Activated T-helper 2 cell treated with anti-CD3 and anti-CD28 coated beads, Interferon-gamma antibody, Interleukin-2, Interleukin-4, amounts not matched to agents 10 μg/mL and 5 μg/mL and 100 μg/mL, durations not matched to agents 14 hours and 24 hours and 36 hours (primary cell): ENCODE measurements at places on chromosomes 16 and 17. TPM values are rescaled to one million over a fixed set of nuclear protein-coding genes. Genes with fewer than 3 reads are reported as not detected.

Gene MPV17L
- total RNA-seq = 0.02 and 0.09 TPM in 2 replicates

- DNase-seq = no peak
Measured at GRCh38 chr16:29920288-29921033, 5.6 kb downstream of the KCTD13 start.

Gene SEC14L1
- 90.5 and 92.2 TPM in 2 replicates for total RNA-seq

Gene LUC7L3
- 115 and 134 TPM in 2 replicates for total RNA-seq

DNA sequence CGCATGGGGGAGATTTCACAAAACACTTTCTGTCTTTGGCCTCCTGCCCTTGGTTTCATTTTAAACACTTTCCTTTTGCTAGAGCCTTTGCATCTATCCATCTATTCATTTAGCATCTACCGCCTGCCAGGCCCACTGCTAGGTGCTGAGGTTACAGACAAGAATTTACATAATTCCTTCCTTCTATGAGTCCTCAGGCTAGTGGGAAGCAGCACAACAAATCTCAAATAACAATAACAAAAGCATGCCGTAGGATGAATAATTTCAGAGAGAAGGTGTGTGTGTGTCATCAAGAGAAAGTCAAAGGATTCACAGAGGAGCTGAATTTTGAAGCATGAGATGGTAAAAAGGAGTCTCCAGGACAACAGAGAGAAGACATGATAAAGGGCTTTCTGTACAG, 6.1 kb upstream of the SLC46A1 start:
- DNase-seq = no peak

GRCh38 chr17:2070241-2071023, 15.5 kb downstream of the HIC1 start:
- DNase-seq = peak; percentile 80

- DNase-seq = no peak
Measured at GRCh38 chr17:31200287-31200686, 96.8 kb downstream of the OMG start.

DNA sequence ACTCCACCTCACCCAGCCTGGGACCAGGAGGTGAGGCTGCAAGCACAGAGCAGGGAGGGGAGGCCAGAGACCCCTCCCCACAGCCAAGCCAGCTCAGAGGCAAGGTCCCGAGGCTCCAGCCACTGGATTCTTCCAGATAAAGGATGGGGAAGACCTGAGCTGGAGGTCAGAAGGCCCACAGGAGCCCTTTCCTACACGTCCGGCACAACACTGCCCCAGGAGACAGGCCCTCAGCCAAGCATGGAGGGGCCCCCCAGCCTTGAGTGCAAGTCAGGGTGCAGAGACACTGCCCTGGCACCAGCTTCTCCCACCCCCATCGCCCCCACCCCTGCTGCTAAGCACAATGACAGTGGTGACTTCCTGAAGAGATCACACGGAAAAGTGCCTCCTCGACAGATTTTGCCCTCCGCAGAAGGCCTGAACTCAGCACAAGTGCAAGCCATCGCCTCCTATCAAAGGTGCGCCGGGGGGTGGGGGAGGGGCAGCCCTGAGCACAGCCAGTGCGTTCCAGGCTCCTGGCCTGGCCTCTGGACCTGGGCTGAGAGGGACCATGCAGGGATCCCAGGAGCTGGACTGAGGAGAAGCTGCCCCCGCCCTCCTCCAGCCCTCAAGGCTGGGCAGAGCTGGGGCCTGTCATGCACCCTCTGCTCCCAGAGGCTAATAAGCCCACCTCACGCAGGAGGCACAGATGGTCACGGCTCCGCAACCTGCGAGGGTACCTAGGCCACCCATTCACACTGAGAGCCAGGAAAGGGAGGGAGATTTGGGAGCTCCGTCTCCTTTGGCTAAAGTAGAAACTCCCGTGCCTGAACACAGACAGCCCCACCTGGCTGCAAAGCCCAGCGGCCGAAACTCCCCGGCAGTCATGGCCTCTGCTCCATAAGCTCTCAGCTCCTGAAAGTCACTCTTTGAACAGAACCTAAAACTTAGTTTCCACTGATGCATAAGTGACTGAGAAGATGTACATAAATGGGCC, 2.7 kb downstream of the MAFG start:
- no peak for DNase-seq

- DNase-seq = no peak
Measured at GRCh38 chr17:16361874-16362273, 8.6 kb upstream of the CENPV start.

GRCh38 chr17:63497708-63498483, 21.0 kb downstream of the ACE start:
- DNase-seq = no peak

GRCh38 chr17:50837980-50838954, 2.9 kb downstream of the WFIKKN2 start:
- no peak for DNase-seq

GRCh38 chr17:20156196-20157000, 147.2 kb downstream of the SPECC1 start:
- no peak for DNase-seq

GRCh38 chr16:67714522-67714921, 4.6 kb downstream of the GFOD2 start:
- no peak for DNase-seq

Gene ARL5C
- total RNA-seq = 0.07 TPM in 1 of 2 replicates, not detected in the other

- DNase-seq = no peak
Measured at GRCh38 chr17:60577147-60577915, 22.7 kb upstream of the PPM1D start.

DNA sequence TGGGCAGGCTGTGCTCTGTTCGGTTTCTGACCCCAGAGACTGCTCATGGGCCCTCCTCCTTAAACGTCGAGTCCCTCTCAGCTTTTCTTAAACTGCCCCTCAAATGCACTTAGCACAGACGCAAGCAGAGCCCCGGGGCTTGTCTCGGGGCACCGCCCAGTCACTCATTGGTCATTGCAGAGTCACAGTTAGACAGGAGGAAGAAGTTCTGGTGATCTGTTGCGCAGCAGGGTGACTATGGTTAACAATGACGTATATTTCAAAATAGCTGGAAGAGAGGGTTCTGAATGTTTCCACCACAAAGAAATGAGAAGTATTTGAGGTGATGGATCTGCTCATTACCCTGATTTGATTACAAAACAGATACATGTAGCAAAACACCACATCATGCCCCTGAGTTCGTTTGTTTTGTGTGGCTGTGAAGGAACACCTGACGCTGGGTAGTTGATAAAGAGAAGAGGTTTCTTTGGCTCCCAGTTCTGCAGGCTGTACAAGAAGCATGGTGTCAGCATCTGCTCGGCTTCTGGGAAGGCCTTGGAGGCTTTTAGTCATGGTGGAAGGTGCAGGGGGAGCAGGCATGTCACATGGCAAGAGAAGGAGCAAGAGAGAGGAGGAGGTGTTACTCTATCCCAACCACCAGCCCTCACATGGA, 387.4 kb downstream of the CPPED1 start:
- no peak for DNase-seq

- peak; percentile 61 for DNase-seq
Measured at GRCh38 chr17:45235416-45236281, 14.0 kb downstream of the FMNL1 start.

DNA sequence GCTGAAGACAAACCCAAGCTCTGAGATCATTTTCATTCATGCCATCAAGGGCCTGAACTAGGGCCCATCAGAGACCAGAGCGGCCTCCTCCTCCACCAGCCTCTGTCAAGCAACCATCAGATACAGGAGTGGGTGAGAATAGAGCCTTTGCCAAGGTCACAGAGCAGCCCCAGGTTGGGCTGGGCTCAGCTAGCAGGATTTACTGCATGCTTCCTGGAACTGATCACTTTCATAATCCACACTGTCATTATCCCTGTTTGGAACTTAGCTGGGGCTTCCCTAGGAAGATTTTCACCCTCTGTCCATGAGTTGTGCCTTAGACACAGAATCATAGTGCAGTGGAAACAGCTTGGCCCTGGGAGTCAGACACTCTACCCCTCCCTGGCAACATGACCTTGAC, 5.1 kb downstream of the MT4 start:
- no peak for DNase-seq

DNA sequence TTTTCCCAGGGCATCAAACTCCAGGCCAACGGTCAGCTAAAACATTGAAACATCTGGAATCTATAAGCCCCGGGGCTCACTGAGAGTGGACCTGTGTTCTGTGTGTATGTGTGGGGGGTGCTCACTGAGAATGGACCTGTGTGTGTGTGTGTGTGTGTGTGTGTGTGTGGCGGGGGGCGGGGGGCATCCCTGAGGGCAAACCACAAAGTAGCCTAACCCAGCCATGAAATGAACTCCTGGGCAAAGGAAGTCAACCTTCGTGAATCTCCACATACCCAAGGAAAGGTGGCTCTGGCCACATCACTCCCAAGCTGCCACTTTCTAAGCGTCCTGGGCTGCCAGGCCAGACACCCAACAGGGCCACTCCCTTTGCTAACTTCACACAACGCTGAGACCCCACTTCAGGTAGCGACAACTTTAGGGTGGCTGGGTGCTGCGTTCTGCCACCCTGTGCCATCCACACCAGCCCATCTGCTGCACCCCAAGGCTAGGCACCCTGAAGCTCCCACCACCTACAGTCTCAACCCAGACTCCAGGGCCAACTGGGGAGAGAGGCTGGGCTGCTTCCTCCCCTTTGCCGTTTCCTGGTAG, 1.6 kb downstream of the MAFG start:
- no peak for DNase-seq

Gene ATAD5
- 24.6 and 26.8 TPM in 2 replicates for total RNA-seq

Gene C16orf96
- total RNA-seq = 0.05 TPM in 1 of 2 replicates, not detected in the other

DNA sequence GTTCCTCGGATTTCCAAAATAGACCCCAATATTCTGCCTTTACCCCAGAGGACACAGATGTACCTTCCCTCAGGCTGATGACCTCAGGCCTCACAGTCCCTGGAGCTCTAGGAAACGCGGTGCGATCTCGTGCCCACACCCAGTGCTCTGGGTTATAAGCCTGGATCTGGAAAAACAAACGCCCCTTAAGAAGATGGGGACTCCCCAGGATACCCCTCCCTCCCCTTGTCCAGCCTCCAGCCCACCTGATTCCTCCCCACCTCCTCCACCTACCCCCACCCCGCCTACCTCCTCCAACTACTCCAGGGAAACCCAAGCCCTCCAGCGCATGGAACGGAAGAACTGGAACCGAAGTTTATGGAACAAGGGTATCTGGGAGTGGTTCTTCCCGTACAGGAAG, 19.1 kb downstream of the PRR11 start:
- no peak for DNase-seq
